Calu3 (cell line): ENCODE measurements at places on chromosomes 3 and 15.
A peak's percentile ranks its signal among the peaks of the same experiment; 100 is the strongest.

DNA sequence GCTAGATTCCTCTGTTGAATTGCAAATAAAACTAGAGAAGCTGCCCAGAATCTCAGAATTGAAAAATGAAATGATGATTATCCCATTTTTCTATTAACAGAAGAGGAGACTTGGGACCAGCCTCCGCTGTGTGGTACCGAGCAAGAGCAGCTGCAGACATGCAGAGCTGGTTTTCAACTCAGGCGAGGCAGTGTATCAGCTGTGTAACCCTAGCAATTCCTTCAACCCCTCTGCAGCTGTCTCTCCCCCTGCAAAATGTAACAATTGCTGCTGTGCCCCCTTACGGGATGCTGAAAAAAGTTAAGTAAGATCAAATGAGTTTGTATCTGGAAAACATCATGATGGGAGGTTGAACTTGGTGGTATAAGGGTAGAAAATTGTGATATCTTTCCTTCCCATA, 98.5 kb upstream of the C3orf80 start:
- DNase-seq = no peak

DNA sequence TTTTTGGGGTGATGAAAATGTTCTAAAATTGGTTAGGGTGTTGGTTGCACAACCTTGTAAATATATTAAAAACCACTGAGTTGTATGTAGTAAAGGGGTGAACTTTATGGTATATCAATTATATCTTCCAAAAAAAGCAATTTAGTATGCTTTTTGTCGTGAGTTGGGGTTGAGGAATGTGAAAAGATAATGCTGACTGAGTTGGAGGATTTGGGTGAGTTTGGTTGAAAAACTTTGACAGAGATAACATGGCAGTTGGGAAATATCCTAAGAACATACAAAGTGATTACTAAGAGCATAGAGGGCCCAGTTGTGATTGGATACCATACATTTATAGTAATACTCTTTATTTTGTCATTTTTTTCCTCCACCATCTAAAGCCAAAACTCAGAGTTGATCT, 33.6 kb downstream of the HMG20A start:
- no peak for DNase-seq

DNA sequence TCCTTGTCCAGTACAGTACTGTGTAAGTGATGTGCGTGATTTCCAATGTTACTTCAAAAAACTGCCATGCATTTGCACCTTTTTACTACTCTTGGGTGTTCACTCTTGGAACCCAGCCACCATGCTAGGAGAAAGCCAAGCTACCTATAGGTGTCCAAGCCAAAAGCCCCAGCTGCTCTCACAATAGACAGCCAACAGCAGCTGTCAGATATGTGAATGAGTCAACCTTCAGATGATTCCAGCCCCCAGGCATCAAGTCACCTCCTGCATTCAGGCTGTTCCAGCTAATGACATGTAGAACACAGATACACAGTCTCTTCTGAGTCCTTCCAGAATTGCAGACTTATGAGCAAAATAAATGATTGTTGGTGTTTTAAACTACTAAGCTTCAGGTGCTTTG, 417.7 kb upstream of the TGFBR2 start:
- peak; percentile 5 for DNase-seq

- no peak for DNase-seq
Observed at GRCh38 chr3:140177943-140178342, 243.0 kb downstream of the CLSTN2 start.
